SW 1271 (cell line): ENCODE measurements at places on chromosomes 13 and 19.

- DNase-seq, result no peak
Measured at GRCh38 chr13:40113643-40114304, 458.3 kb downstream of the COG6 start.

GRCh38 chr13:110346661-110347067 lies 39.6 kb downstream of the COL4A2 start:
- DNase-seq, result no peak

DNA sequence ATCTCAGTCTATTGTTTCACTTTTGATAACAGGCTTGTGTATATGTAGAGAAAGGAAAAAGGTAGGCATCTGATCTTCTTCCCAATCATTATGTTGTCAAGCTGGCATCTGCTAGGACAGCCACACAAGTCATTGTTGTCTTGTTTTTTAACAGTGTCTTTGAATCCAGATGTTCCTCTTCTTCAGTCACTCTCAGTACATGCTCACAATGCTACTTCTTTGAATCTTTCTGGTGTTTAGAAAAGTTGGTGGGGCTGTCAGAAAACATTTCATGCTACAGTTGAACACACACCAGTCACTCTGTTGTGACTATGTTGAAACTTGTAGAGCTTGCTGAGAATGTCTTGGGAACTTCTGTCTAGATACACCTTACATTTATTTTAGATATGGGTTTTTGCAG lies 1231.4 kb upstream of the MIR17HG start:
- DNase-seq, result no peak

GRCh38 chr13:94917824-94918223 lies 205.5 kb upstream of the SOX21 start:
- DNase-seq, result no peak
